Tibial nerve (tissue), 4 donors: ENCODE measurements at places on chromosomes 2 and 18. TPM values are rescaled to one million over a fixed set of nuclear protein-coding genes. Genes with fewer than 3 reads are reported as not detected.
A peak's percentile ranks its signal among the peaks of the same experiment; 100 is the strongest.

GRCh38 chr2:134134313-134134706, 119.6 kb upstream of the MGAT5 start:
- no peak for DNase-seq

Gene MZT2A
- total RNA-seq, result 101 TPM

- DNase-seq, result no peak
Observed at GRCh38 chr2:219595256-219595655, 2.4 kb upstream of the STK11IP start.

DNA sequence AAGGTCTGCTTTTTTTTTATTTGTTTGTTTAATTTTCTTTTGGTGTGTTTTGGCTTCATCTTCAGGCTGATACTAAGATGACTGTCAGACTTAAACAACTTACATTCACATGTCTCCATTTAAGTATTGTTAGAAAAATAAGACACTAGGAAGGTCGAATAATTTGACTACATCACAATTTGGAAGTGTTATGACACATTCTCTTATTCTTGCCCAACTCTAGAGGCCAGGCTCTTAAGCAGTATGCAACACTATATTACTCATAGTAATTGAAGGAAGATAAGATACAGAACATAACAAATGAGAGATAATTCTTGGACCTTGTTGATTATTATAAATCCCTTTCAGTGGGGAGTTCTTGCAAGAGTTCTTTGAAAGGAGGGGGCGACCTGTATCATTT, 295.3 kb upstream of the COL3A1 start:
- no peak for DNase-seq

GRCh38 chr2:201918616-201919307, 112.4 kb downstream of the CDK15 start:
- DNase-seq, result no peak

GRCh38 chr2:197925204-197925603, 120.8 kb downstream of the PLCL1 start:
- no peak for DNase-seq

- DNase-seq, result no peak
Observed at GRCh38 chr2:20771299-20771698, 51.6 kb downstream of the LDAH start.

- no peak for DNase-seq
Observed at GRCh38 chr18:29250843-29251242, 1073.9 kb upstream of the CDH2 start.

GRCh38 chr2:138414014-138414413, 87.6 kb upstream of the SPOPL start:
- no peak for DNase-seq

Gene CIB4
- not detected for total RNA-seq

GRCh38 chr2:56357655-56358295, 174.0 kb downstream of the CCDC85A start:
- DNase-seq, result no peak

Gene WDSUB1
- 4.3 TPM for total RNA-seq

- no peak for DNase-seq
Observed at GRCh38 chr2:28398101-28398834, 5.6 kb downstream of the FOSL2 start.

Gene NT5DC4
- not detected for total RNA-seq

GRCh38 chr2:10035633-10036032, 7.7 kb upstream of the KLF11 start:
- DNase-seq, result no peak

DNA sequence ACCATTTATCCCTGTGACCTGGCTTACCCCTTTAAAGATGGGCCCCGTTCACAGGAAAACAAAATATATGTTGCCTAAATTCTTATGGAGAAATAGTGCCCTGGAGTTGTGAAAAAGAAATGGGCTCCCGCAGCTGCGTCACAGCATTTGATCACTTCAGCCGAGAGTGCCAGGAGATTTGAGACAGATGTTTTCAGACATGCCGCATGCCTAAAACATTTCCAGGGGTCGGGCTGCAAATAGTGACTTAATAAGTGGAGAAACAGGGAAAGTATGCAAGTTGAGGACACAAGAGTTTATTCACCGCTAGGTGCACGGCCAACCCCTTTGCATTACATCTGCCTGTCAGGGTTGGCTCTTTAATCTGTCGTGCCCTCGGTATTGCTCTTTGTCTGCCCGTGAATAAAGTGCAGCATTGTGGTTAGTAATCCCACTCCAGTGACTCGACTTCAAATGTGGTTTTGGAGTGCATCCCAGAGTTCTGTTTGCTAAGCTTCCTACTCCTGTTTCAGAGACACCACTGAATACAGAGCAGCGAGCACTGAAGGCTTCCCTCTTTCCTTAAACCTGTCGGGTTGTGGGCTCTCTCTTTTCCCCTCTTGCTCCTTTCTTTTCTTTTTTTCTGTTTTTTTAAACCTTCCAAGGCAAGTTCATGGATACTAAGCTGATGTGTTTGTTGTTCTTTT, 187.5 kb downstream of the LTBP1 start:
- peak; percentile 66 for DNase-seq

DNA sequence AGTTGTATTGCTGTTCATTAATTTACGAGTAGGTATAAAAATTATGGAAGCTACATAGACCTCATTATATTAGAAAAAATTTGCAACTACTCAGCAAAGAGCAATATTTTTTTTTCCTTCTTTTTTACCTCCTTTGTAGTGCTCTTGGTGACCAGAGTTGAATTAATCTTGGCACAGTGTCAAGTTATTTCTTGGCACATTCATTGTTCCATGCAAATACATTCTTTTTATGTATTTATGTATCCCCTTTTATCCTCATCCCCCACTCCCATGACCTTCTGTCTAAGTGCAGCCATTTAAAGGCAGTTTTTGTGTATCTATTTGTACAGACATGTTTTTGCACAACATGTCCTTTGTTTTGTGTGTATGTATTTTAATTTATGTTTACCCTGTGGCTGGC, 224.5 kb downstream of the CCDC102B start:
- DNase-seq, result no peak

- no peak for DNase-seq
Observed at GRCh38 chr2:1997409-1997808, 253.1 kb upstream of the PXDN start.

- DNase-seq, result no peak
Observed at GRCh38 chr2:152342259-152343046, 7.5 kb downstream of the FMNL2 start.

DNA sequence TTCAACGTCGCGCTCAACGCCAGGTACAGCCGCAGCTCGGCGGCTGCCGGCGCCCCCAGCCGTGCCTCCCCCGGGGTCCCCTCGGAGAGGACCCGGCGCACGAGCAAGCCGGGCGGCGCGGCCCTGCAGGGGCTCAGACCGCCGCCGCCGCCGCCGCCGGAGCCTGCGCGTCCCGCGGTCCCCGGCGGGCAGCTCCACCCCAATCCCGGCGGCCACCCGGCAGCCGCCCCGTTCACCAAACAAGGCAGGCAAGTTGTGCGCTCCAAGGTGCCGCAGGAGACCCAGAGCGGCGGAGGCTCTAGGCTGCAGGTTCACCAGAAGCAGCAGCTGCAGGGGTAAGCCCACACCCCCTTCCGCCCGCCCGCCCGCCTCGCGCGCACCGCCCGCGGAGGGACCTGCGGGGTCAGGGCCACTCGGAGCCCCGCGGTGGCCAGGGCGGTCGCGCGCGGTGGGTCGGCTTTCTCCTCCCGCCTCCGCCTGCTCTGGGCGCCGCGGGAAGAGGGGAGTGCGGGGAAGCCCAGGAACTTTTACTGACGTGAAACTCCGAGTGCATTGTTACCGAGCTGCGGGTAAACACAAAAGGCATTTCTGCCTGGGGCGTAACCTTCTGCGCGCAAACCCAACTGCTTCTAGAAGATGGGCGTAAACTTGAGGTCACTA, 861 bp downstream of the LTBP1 start:
- no peak for DNase-seq

Gene CFC1
- total RNA-seq, result not detected

DNA sequence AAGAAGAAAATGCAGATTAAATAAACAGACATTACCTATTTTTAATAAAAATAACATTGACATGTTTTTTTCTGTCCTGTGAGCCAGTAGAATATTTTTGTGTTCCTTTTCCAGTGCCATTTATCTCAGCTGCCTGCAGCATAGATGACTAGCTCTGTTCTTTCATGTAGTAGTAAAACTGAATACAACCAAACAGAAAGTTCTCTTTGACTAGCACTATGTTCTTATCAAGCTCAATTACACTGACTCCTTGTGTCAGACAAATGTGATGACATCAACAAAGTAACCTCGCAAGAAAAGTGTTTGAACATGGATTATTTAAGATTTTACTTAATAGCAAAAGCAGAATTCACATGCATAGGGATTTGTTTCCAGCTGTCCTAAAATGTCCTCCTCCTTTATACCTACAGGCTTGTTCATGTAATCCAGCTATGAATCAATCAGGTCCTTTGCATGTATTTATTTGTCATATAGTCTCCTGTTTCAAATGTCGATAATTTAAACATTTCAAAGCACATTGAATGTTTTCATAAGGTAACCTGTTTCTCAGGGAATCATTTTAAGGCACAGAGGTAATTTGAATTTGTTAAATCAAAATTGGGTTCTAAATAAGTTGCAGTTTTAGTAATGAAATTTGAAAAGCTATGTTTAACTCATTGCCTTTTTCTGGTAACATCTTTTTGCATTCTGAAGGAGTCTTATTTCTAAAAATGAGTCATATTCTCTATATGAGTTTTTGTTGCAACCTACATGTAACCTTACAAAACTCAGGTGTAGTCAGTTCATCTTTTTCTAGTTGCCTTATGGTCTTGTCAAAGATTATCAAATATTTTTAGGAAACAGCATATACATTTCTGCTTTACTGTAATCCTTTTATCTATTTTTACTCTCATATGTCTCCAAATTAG, 215.3 kb upstream of the GULP1 start:
- no peak for DNase-seq

Gene NGEF
- total RNA-seq, result 12.9 TPM

Gene GKN2
- total RNA-seq, result not detected

Gene TRIM54
- 1.7 TPM for total RNA-seq

DNA sequence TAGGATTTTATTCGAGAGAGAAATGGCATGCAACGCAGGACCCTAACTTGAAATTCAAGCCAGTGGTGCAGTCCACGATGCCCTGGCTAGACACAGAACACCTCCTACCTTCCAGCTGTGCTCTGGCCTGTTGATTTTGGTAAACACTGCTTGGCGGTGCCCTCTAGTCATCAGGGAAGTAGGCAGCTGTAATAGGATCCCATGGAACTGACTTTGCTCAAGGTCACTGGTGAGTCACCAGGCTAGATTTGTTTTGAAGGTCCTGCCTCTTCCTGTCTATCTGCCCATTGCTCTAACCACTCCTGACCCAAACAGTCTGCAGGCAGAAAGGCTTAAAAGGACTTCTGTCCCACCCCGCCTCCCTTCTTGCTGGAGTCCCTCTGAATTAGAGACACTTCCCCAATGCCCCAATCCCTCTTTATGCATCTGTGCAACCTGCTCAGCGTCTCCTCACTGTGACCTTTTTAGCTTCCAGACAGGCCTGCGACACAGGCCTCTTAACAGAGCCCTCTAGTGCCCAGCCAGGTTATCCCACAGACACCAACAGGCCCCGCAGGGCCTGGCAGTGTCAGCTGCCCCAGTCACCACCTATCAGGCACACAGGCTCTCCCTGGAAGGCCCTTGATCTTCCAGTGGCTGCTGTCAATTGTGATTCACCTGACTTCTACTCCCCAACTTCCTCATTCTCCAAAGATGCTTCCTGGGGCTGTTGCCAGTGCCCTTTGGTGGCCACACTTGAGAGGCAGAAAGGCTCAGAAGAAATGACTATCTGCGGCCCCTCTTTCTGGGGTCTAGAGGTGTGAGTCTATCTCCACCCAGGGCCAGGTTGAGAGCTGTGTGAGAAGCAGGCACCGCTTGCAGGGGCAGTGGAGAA, 5.2 kb downstream of the TMEM127 start:
- DNase-seq, result no peak

GRCh38 chr2:42072349-42073118, 24.7 kb downstream of the PKDCC start:
- DNase-seq, result peak; percentile 59

GRCh38 chr2:106847366-106847765, 38.6 kb downstream of the ST6GAL2 start:
- no peak for DNase-seq

DNA sequence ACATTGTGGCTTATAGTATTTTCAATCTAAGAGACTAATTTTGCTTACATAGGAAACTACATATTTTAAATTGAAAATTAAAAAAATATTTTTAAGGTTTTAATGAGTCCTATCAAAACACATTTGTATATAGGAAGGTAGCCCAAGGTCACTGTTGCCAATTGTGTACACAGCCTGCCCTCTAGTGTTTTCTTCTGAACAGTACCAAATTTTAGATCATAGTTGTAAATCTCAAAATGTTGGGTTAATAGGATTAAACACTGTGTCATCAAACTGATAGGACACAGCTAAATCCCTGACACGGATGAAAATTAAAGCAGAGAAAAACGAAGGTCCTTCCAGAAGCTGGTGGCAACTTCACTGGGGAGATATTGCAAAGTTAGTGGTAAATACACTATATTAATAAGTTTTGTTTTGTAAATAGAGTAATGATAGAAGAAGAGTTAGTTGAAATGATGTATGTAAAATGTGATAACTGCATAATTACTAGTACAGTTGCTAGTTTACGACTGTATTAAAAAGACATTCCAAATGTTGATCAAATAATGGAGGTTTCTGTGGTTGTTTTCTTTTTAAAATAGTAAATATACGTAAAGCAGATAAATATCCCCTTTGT, 19.7 kb downstream of the CLUL1 start:
- no peak for DNase-seq

Gene GALNT14
- 4.2 TPM for total RNA-seq

GRCh38 chr2:221896505-221897151, 324.5 kb upstream of the EPHA4 start:
- DNase-seq, result peak; percentile 15

Gene COL3A1
- 149 TPM for total RNA-seq

DNA sequence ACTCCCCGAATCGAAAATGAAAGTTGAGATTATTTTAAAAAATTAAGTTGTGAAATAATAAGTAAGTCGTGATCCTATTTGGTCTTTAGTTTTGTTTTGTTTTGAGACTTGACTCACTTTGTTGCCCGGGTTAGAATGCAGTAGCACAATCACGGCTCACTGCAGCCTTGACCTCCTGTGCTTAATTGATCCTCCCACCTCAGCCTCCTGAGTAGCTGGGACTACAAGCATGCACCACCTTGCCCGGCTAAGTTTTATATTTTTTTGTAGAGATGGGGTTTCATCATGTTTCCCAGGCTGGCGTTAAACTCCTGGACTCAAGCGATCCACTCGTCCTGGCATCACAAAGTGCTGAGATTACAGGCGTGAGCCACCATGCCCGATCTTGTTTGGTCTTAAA, 326.2 kb downstream of the MYCN start:
- no peak for DNase-seq

- no peak for DNase-seq
Observed at GRCh38 chr2:233468741-233469110, 97.9 kb downstream of the USP40 start.
